ENCODE measurements at places on chromosomes 5 and 9.

DNA sequence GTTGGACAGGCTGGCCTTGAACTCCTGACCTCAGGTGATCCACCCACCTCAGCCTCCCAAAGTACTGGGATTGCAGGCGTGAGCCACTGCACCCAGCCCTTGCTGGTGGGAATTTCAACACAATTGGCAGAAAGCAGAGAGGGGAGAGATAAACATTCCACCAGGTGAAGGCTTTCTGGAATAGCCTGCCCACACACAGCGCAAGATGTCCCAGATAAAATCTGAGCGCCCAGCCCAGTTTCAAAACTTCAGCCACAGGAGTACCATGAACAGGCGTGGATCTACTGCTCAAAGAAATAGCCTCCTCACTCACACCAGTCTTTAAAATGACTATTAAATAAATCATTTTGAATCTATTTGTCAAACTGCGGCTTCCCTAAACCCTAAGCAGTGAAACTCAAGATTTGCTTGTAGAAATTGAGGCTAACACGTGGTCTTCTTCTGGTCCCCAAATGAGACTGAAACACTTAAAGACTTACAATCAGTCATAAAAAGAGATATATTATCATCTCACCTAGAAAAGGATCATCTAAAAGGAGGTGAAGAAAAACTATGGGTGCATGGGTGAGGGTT is 34.7 kb downstream of the CAPSL start:
- DNase-seq, result no peak

- no peak for DNase-seq
These were observed 50.2 kb downstream of the FXN start for GRCh38 chr9:69085569-69086283.

- no peak for DNase-seq
These were observed 84.1 kb downstream of the PHF2 start for GRCh38 chr9:93660352-93661046.

DNA sequence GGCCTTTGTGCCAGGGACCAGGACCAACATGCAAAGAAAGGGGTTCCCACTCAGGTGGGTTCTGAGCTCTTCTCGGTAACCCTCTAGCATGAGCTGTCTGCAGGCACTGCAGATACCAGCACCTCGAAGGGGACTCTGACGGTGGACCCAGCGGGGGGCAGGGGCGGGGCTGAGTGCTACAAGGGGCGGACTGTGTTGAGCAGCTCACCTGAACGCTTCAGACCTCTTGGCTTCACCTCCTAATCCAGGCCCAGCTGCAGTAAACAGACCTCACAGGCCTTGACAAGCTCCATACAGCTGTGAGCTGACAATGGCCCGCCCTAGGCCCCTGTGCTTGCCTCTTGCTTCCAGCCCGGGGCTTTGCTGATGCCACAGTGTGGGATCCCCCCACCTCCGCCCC is 48.4 kb downstream of the C9orf50 start:
- DNase-seq, result no peak

DNA sequence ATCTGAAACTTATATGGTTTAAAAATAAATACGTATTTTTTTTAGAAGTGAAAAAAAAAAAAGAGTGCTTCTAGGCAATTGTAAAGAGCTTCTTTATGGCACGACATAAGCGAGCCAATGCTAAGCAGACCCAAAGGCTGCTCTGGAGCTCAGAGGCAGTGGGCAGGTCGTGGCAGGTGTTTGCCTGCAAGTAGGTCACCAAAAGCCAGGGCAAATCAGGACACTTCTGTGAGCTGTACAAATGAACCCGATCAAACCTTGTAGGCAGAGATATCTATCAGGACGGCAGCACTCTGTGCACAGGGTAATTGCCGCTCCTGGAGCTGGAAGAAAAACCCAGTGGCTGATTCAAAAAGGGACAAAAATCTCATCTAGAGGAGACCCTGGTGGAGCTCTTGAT is 75.9 kb downstream of the IRX2 start:
- DNase-seq, result no peak

- no peak for DNase-seq
These were observed 652.4 kb downstream of the PDE4D start for GRCh38 chr5:59241119-59241518.

DNA sequence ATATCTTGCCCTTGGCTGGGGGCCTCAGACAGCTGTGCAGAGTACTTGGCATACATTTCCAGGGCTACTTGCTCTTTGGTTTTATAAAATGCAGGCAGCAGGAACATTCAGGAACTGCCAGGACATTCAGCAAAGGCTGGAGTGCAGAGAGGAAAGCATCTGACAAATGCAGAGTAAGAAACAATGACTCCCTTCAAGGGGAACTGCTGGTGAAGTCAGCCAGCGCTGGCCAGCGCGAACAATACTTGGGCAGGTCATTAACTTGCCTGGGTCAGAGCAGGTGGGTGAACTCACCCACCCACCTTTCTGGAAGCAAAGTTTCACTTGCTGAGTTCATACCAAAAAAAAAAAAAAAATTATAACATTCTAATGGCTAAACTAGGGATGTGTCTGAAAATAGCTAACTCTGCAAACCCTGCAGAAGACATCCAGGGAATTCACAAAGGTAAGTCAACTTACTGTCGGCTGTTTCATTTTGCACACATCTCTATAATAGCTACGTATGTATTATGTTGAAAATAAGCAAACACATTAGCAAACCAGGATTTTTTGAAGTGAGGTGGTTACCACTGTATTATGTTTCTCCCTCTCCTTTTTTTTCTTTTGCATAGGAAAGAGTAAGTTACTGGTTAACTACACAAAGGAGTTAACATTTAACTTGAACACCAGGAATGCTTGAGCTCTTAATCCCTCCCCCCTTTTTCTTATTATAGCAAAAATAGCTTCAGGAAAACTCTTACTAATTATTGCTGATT is 152.2 kb downstream of the GLIS3 start:
- DNase-seq, result no peak

GRCh38 chr5:30880514-30880913 is 313.0 kb upstream of the CDH6 start:
- DNase-seq, result no peak

GRCh38 chr5:62093976-62094375 is 212.0 kb upstream of the KIF2A start:
- DNase-seq, result no peak

- DNase-seq, result no peak
These were observed 447.1 kb downstream of the LRRC70 start for GRCh38 chr5:63025679-63026078.

- no peak for DNase-seq
These were observed 136.5 kb downstream of the CCDC192 start for GRCh38 chr5:127839496-127840197.

DNA sequence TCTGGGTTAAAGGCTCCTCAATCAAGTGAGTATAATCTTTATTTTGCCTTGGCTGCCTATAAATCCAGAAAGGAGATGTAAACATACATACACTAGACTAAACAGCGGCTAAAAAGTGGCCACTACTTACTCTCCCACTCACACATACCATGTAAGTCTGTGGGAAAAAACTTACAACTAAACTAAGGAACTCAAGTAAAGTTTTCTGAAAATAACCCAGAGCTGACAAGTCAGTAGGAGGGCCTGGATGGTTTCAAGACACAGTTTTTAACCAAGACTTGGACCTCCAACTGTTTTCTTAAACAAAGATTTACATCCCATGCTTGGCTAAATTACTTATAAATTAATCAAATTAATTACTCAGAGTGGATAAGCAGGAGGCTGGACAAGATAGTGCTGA is 64.5 kb downstream of the CEP120 start:
- no peak for DNase-seq

Measured in CD4-positive, alpha-beta T cell treated with Interleukin-10 for 1 hour (primary cell).